8988T (cell line): ENCODE measurements at places on chromosomes 12 and 14.
A peak's percentile ranks its signal among the peaks of the same experiment; 100 is the strongest.

DNA sequence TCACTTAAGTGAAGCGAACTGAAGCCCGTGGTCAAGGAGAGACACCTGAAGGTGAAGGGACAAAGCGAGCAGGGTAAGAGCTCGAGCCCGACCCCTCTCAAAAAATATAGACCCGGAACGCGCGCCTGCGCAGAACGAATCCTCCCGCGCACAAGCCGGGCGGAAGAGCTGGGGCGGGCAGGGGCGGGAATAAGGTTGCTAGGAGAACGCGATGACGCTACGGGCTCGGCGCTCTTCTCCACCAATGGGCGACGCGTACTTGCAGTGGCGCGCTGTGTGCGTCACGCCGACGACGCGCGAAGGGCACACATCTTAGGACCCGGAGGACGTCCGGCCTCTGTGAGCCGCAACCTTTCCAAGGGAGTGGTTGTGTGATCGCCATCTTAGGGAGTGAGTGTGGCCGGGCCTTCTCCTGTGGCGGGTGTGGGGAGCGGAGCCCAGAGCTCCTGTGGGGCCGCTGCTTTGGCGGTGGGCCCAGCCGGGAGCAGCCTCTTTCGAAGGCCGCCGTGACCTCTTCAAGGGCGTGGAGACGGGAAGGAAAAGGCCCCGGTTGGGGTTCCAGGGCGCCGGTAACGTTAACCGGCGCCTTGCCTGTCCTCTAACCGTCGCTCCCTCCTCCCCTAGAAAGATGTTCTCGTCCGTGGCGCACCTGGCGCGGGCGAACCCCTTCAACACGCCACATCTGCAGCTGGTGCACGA lies at the start of gene SLC25A3:
SLC25A3 (plus strand) TSS at position 336 of the 699 bp plus-strand sequence; CDS start at position 629, 293 bp downstream.
- peak; percentile 67 for DNase-seq

DNA sequence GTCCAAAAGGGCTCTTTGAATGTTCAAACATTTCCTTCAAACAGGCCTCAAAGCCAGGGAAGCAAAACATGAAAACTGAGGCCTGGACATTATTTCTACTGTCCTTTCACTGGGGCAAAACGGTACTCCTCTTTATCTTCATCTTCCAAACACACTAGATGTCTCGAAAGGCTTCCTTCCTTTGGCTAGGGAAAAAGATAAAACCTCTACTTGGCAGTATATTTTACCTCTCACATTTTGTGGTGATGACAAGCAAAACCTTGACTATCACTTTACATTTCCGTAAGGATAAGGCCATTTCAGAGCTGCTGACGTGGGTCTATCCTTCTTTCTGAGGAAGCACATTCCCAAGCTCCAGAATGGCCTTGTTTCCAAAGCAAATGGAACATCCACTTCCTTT lies 9.9 kb downstream of the STAB2 start:
- DNase-seq = no peak

- DNase-seq = no peak
Observed at GRCh38 chr14:34348592-34348991, 113.4 kb downstream of the SPTSSA start.

DNA sequence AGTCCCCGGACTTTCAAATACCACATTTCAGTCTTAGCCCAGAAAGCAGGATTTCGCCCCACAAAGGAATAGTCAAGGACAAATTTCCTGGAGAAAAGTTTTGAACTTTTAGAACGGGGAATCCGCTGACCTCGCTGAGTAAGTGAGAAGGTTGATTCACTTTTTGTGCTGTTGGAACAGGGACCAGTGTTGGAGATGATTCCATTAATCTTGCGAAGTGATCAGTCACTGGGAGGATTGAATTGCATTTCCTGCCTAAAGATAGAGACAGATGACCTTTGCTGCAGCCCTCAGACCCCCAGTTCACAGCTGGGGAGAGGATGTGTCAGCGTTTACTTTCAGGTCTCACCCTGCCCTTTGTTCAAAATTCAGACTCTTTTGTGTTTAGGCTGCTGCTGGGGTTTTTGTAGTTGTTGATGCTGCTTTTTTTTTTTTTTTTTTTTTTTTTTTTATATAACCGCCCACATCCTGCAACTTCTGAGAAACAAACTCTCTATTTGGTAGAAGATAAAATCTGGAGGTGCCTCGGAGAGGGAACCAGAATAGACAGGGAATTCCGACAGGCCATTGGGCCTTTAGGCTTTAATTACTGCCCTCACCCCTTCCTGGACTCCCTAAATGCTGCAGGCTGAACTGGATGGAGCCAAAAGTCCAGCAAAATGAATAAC lies 9.8 kb upstream of the KDM2B start:
- DNase-seq = no peak

- no peak for DNase-seq
Observed at GRCh38 chr12:3317841-3318501, 173.0 kb upstream of the PRMT8 start.

DNA sequence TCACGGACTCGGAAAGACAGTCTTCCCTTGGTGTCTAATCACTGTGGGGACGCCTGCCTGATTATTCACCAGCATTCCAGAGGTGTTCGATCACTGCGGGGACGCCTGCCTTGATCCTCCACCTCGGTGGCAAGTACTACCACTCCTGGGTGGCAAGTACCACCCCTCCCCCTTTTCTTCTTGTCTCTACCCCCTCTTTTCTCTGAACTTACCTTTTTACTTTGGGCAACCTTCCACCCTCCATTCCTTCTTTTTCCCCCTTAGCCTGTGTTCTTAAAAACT lies 12.0 kb upstream of the LGMN start:
- no peak for DNase-seq

DNA sequence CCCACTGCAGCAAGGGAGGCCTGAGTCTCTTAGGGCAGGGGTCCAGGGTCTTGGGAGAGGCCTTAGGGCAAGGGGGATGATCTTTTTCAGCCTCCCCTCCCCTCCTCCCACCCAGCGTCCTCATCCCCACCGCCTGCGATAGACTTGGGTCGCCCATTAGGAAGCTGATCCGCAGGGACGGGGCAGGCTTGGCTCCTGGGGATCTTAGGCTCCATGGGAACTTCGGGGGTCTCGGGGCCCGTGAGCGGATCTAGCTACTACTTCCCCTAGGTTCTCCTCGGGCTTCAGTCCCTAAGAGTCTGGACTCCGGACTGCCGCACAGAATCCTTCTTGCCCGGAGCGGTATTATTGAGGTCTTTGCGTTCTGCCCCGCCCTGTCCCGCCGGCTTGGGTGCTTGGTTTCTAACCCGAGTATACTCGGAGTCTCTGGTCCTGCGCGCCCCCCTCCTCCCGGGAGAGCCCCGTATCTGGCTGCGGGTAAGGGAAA lies 2.2 kb upstream of the PTHLH start:
- DNase-seq = no peak
